ENCODE measurements at places on chromosomes 3 and 15.

DNA sequence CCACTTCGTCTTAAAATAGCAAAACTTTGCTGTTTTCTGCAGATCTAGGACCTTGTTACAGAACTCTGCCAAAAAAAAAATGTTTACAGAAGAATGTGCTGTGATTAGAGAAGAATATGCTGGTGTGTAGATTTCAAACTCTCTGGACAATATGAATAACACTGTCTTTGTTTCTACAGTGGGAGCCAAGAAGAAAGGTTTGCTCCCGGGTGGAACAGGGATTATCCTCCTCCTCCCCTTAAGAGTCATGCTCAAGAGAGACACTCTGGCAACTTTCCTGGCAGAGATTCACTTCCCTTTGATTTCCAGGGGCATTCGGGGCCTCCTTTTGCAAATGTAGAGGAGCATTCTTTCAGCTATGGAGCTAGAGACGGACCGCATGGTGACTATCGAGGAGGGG, 27.3 kb downstream of the RBM6 start:
- no peak for DNase-seq

GRCh38 chr3:151230646-151231045, 27.6 kb upstream of the GPR171 start:
- no peak for DNase-seq

DNA sequence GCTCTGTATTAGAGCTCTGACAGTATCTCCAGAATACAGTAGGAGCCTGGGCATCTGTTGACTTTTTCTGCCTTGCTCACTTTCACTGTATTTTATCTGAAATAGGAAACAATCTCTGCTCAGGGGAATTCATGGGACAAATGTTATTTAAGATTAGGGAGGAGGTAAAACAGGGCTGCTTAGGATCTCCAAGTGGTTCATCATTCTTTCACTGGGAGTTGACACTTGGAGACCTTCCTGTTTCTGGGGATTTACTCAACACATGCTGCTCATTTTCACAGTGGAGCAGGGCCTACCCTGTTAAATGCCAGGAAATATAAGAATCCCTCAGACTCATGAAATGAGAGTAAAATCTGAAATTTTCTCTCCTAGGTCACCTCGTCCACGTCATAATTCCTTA, 185.5 kb downstream of the GAP43 start:
- no peak for DNase-seq

DNA sequence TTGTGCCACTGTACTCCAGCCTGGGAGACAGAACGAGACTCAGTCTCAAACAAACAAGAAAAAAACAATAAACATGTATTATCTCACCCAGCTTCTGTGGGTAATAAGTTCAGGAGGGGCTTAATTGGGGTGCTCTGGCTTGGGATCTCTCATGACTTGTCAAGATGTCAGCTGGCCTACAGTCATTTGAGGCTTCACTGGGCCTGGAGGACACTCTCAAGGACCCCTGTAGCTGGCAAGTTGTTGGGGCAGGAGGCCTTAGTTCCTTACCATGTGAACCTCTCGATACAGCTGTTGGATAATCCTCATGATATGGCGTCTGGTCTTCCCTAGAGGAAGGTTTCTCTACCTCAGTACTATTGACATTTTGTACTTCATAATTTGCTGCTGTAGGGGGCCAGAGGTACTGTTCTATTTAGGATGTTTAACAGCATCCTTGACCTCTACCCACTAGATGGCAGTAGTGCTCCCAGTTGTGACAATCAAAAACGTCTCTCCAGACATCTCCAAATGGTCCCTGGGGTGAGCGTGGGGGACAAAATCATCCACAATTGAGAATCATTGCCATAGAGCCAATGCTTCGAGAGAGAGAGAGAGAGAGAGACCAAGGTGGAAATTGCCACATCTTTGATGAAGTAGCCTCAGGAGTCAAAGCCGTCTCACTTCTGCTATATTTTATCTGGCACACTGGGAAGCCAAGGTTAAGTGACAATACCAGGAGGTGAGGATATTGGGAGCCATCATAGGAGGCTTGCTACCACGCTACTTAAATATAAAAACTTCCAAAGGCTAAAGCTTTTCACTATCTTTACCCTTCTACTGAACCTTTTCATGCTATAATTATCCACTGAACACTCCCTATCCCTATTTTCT, 23.9 kb upstream of the SLTM start:
- DNase-seq, result no peak

DNA sequence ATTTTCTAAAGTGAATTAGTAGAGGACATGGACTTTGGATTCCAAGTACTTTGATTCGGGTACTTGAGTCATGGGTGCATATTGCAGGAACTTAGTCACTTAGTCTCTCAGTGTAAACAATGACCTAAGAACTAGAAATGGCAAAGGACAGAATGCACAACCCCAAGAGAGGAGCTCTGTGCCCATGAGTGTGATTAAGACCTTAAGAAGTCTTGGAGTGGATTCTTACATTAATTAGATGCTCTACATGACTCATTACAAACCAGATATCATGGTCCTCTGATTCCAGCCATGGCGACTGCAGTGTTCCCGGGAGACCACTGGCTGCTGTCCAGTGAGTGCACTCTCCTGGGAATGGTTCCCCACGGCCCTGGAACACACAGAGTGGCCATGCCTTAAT, 251.5 kb downstream of the GABRG3 start:
- DNase-seq, result peak; percentile 5

- no peak for DNase-seq
Observed at GRCh38 chr15:73809728-73810501, 56.8 kb upstream of the INSYN1 start.

DNA sequence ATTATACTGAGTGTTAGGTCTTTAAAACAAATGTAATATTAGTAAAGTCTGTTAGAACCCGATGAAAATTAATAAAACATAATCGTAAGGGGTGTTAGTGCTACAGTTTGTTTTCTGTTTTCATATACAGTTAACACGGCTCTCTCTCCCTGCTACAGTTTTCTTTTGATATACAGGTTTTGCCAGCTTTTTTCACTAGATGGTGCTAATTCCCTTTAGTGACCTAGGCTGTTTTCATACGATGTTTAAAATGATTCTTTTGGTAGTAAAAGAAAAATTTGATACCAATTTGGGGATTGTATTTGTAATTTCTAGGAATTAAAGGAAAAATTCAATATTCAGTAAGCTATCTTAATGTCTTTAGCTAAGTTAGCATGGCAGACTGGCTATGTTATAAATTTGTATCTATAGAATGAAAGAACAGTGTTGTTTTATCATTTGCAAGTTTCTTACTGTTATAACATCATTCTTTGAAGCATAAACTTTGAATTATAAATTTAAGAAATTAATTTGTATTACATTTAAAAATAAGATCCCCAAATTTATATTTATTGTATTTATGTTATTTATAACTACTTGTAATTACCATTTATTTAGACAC, 11.5 kb downstream of the APH1B start:
- DNase-seq, result peak; percentile 7

- DNase-seq, result no peak
Observed at GRCh38 chr3:59271971-59272370, 222.1 kb upstream of the CFAP20DC start.

DNA sequence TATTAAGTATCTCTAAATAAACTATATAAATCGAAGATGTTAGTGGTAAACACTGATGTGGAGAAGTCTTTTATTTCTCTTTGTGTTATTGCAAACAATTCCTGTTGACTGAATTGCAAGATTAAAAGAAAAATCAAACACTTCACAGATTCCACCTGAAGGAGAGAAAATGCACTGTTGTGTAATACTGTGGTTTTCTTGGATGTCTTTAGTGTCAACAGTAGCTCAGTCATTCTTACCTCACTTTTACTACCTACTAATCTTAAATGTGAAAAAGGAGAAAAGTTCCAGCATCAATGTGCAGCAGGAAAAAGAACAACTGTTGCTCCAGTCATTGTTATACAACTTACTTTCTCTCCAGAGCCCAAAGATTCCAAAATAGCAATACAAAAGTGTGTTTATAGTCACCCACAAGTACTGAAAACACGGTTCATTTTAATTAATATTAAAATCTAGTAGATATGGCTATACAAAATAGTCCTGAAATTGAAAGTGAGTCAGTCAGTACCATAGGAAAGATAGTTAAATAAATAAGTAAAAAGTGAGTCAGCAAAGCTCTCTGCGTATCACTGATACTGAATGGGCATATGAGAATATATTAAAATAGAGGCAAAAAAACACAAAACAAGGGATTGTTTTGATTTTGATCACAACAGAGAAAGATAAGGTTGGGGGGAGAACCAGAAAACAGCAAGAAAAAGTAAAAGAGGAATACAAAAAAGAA, 90.5 kb upstream of the CSPG5 start:
- no peak for DNase-seq

All from large intestine (tissue), 12 donors.